ENCODE measurements at places on chromosomes 11 and 22. TPM values are rescaled to one million over a fixed set of nuclear protein-coding genes. Genes with fewer than 3 reads are reported as not detected.

Gene CYTH4
- 0.14 TPM for total RNA-seq

Gene YIF1A
- total RNA-seq: 152 TPM

Gene GSTT4
- total RNA-seq: not detected

Gene OR52A1
- total RNA-seq: not detected

Gene AQP11
- 8.9 TPM for total RNA-seq
